ENCODE measurements at places on chromosomes 6 and 20.

DNA sequence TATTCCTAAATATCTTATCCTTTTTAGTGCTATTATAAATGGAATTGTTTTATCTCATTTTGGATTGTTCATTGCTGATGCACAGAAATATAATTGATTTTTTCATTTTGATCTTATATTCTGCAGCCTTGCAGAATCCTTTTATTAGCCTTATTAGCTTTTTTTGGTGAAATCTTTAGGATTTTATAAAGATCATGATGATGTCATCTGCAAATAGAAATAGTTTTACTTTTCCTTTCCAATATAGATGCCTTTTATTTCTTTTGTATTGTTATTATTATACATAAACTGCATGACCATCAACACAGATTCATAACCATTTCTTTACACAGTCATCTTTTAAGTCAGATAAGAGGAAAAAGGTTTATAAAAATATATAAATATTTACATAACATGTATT lies 16.9 kb upstream of the PSMF1 start:
- DNase-seq = no peak

GRCh38 chr6:119186490-119186889 lies 108.0 kb upstream of the FAM184A start:
- DNase-seq = no peak

- DNase-seq = no peak
These were observed 67.4 kb upstream of the RUNX2 start for GRCh38 chr6:45260696-45261095.

- DNase-seq = no peak
These were observed 70.0 kb downstream of the LAMA2 start for GRCh38 chr6:128952902-128953301.

DNA sequence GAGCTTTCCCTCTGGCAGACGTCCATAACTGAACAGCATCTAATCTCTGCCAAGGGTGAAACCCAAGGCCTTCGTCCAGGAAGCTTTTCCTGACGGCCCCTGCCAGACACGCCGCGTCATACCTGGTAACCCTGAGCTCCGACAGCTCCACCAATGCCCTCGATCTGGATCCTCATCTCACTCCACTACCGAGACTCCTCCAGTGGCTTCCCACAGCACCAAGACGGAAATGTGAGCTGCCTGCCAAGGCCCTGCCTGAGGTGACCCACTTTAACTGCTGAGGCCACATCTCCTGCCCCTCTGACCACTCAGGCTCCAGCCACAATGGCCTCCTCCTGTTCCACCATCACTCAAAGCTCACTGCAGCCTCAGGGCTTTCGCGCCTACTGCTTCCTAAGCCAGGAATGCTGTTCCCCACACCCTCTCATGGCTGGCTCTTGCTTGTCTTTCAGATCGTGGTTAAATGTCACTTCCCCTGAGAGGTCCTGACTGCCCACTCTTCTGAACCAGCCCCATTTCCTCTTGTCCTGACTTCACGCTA lies 143.2 kb downstream of the PREX1 start:
- no peak for DNase-seq

DNA sequence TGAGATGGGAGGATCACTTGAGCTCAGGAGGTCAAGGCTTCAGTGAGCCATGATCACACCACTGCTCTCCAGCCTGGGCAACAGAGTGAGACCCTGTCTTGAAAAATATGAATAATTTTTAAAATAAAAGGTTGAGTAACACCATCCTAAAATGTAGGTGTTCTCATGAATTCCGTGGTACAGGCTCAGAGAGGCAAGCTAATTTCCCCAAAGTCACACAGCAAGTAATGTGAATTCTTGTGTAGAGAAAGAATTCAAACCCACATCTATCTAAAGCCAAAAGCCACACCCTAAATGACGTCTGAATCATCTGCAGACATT lies 80.5 kb downstream of the ZNF217 start:
- DNase-seq = no peak

DNA sequence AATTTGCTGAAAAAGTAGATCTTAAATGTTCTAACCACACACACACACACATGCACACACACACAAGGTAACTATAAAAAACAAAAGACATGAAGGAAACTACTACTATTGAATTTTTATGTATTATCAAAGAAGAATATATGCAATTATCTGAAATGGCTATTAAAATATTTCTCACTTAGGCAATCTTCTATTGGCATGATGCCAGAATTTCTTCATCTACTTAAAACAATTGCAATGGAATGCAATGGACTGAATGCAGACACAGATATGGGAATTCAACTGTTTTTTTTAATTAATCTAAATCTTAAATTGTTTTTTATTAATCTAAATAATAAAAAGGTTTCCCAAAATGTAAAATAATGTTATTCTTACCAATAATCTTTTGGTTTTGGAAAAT lies 152.6 kb upstream of the SMLR1 start:
- DNase-seq = no peak

- DNase-seq = no peak
These were observed 94.8 kb upstream of the PTPRT start for GRCh38 chr20:43284486-43284885.

DNA sequence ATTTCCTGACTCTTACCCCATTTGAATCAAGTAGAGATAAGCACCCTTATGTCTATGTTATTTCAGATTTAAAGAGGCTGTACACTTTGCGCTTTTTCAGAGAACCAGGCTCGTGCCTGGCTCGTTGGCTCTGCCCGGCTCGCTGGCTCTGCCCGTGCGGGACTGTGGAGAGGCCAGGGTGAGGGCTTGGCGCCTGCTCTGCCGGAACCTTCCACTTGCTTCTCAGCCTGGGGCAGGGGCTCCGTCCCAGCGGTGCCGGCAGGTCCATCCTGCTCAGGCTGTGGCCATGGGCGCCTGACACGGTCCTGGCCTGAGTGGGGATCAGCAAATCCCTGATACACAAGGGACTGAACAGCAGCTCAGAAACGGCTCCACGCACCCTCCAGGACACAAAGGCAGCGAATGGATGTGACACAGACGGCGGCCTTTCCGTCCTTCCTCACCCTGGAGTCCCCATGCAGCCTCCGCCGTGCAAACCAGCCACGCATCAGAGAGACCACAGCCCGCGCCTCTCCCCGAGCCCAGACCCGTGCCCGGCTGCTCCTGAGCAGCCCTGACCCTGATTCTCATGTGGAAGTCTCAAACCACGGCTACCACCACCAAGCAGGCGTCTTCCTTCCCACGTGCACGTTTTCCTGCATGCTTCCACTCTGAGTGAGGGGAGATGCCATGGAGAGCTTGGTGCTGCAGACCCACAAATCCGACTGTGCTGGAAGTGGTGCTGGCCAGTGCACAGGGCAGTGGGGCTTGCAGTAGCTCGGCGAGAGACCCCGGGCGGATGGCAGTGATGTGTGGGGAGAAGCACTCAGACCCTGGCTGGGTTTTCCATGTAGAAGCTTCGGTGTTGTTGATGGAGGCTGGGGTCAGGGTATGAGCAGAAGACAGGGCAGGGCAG lies 233.9 kb downstream of the ERMARD start:
- no peak for DNase-seq

GRCh38 chr6:157385482-157385881 lies 4.5 kb downstream of the ZDHHC14 start:
- no peak for DNase-seq

DNA sequence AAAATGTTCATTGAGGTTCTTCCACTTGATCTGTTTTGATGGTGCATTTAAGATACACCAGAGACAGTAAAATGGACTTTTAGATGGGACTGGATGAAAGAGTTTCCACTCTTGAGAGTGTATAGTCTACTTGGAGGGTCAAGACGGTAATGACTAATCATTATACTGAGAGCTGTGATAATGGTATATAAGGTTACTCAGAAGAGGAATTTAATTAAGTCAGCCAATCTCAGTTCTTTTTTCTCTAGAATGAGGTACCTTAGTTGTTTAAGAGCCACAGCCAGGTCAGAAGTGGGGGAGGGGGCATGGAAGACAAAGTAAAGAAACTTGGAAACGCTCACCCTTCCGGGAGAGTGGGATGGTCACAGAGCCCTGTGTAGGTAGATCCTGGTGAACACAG lies 123.9 kb downstream of the MAP3K4 start:
- no peak for DNase-seq

- no peak for DNase-seq
These were observed 4.0 kb downstream of the CITED2 start for GRCh38 chr6:139370283-139370998.

DNA sequence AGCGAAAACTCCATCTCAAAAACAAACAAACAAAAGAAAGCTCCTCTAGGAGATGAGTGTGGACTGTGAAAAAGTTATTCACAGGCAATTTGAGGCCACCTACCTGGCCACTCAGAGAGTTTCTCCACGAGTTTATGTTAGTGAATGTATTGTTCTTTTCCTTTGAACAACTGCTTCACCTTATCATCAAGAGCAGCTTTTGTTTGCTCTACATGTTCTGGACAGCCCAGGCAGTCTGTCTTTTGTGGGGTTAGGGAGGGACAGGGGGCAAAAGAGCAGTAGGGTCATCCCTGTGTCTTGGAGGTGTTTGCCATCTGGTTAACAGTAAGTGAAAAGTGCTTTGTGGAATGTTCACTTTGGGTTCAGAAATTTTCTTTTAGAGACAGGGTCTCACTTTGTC lies 8.0 kb downstream of the CASS4 start:
- no peak for DNase-seq

DNA sequence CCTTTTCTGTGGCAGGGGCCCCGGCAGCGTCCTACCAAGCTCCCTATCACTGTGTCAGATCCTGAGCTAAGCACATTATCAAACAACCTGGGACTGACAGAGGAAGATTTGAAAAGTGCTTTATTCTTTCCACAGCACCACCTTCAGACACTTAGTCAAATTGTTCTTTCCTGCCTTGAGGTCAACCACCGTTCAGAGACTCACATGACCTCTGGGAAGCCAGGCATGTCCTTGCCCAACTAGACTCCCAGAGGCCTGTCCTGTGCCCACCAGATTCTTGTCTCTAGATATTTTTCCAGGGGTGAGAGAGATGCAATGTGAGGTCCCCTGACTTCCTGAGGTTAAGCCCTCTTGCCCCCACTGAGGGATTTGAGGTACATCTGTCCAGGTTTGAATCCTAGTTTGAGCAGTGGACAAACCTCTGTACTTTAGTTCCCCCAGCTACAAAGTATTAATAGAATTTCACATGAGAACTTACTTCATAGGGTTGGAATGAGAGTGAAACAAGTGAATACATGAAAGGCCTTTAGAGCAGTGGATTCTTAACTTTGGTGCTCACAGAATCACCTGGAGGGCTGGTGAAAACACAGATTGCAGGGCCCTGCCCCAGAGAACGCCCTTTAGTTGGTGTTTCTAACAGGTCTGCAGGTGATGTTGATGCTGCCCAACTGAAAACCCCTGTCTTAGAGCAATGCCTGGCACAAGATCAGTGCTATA lies 179.8 kb downstream of the CLIC5 start:
- DNase-seq = no peak

GRCh38 chr6:40336940-40337760 lies 250.0 kb downstream of the LRFN2 start:
- DNase-seq = no peak

DNA sequence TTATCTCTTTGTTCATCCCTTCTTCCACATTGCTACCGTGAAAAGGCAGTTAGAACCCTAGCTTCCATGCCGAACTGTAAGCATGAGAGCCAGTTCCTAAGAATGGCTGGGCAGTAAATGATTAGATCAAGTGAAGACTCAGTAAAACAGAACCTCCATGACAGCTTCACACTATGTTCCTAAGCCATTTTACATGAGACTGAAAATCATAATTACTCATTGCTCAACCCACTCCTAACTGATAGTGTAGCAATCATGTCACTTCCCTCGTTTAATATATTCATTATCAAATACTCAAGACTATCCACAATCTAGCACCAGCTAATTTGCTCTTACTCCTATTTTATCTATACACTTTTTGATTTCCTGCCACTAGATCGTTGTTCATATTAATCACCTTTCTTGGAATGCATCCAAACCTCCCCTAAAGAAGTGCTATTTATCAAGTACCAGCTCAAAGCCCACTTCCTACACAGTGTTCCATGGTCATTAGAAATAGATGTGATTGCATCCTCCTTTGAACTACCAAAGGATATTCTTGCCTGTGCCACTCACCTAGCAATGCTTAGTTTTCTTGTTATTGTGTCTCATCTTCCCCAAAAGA lies 6.0 kb downstream of the TMEM30A start:
- DNase-seq = no peak

DNA sequence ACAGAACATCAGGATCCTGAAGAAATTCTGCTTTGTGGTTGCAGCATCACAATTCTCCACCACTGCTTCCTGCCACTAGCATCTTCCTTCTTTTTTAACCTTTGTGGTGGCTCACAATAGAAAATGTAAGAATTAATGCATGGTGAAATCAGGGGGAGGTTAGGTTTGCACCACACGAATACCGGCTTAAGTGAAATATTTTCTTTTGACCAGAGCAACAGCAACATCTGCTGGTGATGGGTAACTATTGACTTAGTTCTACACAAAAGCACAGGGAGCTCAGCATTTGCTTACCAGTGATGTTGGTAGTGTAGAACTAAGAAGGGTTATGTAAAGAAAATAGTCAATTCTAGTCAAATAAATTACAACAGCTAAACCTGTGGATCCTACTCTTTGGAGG lies 280.5 kb downstream of the SYNE1 start:
- DNase-seq = no peak

- DNase-seq = no peak
These were observed at the start of gene GLP1R for GRCh38 chr6:39048481-39049399. TSS of gene GLP1R (plus strand) at chr6:39048781. CDS start at chr6:39048841, 60 bp downstream.

GRCh38 chr20:9353180-9353915 lies 161.0 kb upstream of the LAMP5 start:
- DNase-seq = no peak

GRCh38 chr6:149050160-149050559 lies 267.4 kb upstream of the TAB2 start:
- no peak for DNase-seq

DNA sequence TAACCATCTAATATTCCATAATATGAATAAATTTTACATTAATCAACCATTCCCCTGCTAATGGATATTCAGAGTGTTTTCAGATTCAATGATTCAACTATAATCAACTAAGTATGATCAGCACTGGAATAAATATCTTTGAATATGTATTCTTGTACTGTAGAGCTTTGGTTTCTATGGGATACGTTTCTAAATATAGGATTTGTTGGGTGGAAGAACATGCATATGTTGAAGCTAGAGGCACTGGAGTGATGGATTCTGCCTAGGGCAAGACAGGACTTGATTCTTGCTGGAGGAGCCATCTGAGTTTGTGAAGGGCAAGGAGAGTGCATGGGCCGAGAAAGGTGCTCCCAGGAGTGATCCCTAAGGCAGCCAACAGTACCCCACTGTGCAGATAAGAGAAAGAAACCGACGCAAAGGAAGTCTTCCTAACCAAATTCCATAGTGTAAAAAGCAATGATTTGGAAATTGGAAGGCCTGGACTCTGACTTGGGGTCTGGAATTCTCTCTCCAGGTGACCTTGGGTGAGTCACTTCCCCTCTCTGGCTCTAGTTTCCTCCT lies 418.7 kb downstream of the PREX1 start:
- DNase-seq = no peak

GRCh38 chr6:129453073-129453472 lies 256.9 kb downstream of the ARHGAP18 start:
- DNase-seq = no peak

- no peak for DNase-seq
These were observed 74.6 kb downstream of the PERP start for GRCh38 chr6:138032571-138032970.

- no peak for DNase-seq
These were observed 437.8 kb downstream of the CDH26 start for GRCh38 chr20:60395991-60396390.

GRCh38 chr6:110731898-110732297 lies 83.4 kb downstream of the CDK19 start:
- DNase-seq = no peak

Data from activated CD4-positive, alpha-beta T cell treated with anti-CD3 and anti-CD28 coated beads, Interleukin-2, amount 50 U/mL, for 24 hours (primary cell).